ENCODE measurements at places on chromosomes 3 and 15.

GRCh38 chr3:120093119-120093910 is 932 bp downstream of the GSK3B start:
- no peak for DNase-seq

- no peak for DNase-seq
Measured at GRCh38 chr3:171256445-171257250, 203.6 kb downstream of the TNIK start.

- peak; percentile 99 for DNase-seq
Measured at GRCh38 chr15:82540055-82540983, at the start of gene RPS17. Gene RPS17, minus strand, starts transcription at chr15:82540457. Its CDS starts 29 bp downstream, at chr15:82540428.

DNA sequence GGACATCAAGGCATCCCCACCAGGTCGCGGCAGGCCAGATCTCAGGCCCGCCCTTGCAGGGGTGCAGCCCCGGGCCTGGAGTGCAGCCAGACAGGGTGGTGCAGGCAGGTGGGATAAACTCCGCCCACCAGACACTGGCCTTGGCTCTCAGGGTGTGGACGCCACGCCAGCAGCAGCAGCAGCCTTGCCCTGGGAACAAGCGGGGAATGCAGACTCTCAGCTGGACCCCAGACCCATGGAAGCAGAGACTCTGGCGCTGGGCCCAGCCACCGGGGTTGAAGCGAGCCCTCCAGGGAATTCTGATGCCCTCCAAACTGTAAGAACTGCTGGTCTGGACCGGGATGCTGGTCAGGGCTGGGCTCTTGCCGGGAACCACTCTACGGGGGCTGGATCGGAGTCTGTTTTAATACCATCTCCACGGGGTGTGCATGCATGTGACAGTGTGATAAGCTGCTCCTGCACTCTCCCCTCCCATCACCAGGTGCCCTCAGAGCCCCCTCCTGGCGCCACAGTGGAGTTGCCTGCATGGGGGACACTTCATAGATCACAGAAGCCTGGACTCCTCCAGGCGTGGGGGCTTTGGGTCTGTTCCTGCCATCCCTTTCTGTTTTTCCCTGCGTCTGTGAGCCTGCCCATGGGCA is 142.7 kb downstream of the NSMCE3 start:
- no peak for DNase-seq

DNA sequence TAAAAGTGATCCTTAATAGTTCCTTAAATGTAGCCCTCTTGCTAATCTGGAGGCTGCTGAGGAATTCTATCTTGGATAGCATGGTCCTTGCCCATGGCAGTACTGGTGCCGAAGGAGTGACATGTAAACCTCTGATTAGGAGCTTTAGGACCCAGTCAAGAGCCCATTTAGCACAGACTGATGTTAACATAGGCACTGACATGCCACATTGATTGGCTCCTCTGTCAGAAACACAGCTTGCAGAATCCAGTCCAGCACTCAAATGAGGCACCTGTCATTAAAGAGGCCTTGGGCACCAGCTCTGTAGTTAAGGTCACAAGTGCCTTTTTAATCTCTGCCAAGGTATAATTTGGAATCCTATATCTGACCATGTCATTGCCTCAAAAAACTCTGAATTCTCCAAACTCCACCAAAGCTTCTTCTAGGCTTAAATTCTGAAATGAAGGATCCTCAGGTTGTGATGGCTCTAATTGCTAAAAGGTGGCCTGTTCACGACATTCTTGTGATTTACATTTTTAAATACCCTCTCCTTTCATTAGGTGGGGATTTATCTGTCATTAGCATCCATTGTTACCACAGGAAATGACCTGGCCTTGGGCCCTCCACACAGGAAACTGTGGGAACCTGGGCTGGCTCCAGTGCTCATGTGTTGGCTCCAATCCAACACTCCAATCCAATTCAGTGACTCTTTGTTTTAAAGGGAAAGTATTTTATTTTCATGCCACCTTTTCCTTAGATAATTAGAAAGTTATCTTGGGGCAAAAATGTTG is 57.3 kb upstream of the RNF7 start:
- peak; percentile 4 for DNase-seq

- no peak for DNase-seq
Measured at GRCh38 chr3:183581496-183582155, 26.1 kb upstream of the KLHL6 start.

GRCh38 chr3:141320399-141321108 is 47.8 kb upstream of the ZBTB38 start:
- DNase-seq, result no peak

Data from CD4-positive, alpha-beta T cell treated with Interleukin-12 subunit alpha and Interleukin-12 subunit beta, for 1 hour (primary cell).